ENCODE measurements at places on chromosomes 11 and 22. TPM values are rescaled to one million over a fixed set of nuclear protein-coding genes. Genes with fewer than 3 reads are reported as not detected.

- no peak for DNase-seq
These were observed 23.6 kb upstream of the UPB1 start for GRCh38 chr22:24471570-24471969.

- DNase-seq = no peak
These were observed 4.5 kb downstream of the TMPRSS4 start for GRCh38 chr11:118081241-118081958.

DNA sequence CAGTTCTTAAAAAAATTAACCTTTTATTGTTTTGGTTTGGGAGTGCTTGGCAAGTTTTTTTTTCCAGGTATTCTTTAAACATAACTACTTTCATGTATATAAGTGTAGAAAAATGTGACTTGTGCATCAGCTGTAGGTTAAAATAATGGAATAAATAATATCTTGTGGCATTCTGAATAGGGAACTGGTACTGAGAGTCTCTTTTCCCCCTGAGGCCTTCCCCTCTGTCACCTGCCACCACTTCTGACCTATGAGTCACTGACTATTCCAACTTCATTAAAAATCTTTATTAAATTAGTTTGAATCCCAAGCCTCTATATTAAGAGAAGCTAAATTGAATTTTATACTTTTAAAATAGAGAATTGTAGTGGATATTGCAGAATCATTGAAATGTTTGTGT is 805.7 kb downstream of the METTL15 start:
- DNase-seq = no peak

DNA sequence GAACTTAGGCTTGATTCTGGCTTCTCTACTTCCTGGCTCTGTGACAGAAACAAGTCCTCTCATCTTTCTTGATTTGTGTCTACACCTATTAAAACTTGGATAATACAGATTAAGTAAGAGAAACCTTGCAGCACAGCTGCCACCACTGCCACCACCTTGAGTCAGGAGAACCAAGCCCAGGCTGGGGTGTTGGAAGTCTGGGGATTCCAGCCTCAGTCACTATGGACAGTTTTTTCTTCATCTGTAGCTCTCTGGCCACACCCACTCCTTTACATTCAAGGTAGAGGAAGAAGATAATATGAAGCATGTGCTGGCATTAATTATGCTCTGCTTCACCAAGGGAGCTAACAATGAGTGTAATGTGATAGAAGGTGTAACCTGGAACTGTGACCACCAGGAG is 75.7 kb downstream of the RELT start:
- no peak for DNase-seq

DNA sequence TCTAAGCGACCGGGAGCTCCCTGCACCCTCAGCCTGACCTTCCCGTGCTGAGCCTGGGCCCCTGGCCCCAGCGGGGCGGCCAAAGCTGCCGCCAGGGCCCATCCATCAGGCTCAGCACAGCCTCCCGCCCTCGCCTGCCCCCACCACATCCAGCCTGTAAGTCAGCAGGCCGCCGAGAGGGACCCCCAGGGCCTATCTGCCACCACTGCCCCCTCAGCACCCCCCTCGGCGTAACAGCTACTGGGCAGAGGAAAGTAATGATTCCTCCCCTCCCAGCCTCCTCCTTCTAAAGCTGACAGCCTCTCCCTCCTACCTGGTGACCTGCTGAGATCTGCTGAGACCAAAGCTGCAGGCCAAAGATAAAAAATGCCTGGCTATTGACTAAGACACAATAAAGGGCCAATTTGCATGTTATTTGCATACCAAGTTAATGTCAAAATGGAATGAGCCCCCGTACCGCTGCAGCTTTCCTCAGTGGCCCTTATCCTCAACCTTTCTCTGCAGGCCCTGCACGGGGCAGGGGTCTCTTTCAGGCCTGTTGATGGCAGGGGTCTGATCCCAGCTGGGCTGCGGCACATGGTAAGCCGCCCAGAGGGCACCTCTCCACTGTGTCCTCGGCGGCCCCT is 51.6 kb downstream of the RPUSD4 start:
- no peak for DNase-seq

DNA sequence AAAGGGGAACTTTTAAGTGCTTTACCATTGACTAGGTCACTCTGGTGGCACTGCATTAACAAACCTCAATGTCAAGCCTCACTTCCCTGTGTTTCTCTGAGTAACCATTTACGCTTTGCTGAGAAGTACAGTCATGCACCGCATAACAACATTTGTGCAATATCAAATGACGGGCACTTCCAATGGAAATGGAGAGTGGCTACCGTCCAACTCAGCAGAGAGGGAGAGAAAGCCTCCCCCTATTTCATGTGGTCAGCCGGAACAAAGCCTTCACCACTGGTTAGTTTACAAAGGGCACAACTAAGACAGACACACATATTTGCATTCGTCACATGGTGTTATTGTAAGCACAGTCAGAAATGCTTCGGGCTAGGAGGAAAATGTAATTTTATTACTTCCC is 117.3 kb downstream of the RASSF10 start:
- DNase-seq = no peak

DNA sequence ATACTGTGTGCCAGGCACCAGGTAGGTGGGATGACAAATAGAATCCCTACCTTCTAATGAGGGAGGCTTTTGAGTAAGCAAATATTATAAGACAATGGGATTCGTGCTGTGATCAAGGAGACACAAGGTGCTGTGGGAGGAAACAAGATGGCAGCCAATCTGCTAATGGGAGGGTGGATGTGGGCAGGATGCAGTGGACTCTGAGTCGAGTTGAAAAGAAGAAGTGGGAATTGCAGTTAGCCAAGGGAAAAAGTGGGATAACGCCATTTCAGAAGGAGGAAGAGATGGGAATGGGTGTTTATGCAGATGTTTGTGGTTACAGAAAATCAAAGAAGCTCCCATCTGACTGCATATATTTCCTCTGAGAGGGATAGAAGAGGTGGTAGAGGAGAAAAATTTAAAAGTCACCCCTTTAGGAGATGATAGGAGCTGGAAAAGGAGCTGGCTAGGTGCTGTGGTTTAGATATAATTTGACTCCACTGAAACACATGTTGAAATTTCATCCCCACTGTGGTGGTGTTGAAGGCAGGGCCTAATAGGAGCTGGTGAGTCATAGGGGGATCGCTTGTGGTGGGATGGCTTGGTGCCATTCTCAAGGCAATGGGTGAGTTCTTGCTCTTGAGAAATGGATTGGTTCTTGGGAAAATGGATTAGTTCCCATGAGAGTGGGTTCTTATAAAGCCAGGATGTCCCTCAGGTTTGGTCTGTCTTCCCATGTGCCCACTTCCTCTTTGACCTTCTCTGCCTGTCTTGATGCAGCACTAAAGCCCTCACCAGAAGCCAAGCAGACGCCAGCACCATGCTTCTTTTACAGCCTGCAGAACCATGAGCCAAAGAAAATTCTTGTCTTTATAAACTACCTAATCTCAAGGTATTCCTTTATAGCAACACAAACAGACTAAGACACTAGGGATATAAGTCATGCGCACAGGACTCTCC is 30.0 kb upstream of the POU2AF1 start:
- DNase-seq = no peak

- no peak for DNase-seq
These were observed 22.8 kb downstream of the NPAT start for GRCh38 chr11:108199446-108200321.

DNA sequence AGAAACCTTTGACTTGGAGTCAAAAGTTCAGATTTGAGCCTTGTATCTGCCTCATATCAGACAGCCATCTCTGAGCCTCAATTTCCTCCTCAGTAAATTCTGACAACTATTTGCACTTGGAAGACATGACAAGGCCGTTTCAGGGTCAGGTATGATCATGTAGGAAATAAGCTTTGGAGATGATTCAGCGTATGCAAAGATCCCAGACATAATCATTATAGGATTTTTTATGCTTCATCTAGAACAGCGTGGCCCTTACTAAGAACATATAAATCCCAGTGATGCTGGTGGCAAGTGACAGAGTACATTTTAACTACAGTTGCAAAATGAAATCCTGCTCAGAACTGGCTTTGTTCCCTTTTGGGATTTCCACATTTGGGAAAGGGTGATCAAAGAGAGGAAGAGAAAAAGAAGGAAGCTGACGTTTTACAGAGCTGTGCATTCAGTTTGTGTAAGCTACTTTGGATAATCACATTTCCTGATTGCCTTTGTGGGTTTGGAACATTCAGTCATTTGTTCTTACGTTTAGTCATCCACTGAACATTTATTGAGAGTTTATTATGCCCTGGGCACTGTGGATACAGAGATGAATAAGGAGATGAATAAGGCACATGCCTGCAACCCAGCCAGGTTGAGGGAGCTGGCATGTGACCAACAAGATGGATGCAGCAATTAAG is 81.9 kb upstream of the HEPHL1 start:
- no peak for DNase-seq

DNA sequence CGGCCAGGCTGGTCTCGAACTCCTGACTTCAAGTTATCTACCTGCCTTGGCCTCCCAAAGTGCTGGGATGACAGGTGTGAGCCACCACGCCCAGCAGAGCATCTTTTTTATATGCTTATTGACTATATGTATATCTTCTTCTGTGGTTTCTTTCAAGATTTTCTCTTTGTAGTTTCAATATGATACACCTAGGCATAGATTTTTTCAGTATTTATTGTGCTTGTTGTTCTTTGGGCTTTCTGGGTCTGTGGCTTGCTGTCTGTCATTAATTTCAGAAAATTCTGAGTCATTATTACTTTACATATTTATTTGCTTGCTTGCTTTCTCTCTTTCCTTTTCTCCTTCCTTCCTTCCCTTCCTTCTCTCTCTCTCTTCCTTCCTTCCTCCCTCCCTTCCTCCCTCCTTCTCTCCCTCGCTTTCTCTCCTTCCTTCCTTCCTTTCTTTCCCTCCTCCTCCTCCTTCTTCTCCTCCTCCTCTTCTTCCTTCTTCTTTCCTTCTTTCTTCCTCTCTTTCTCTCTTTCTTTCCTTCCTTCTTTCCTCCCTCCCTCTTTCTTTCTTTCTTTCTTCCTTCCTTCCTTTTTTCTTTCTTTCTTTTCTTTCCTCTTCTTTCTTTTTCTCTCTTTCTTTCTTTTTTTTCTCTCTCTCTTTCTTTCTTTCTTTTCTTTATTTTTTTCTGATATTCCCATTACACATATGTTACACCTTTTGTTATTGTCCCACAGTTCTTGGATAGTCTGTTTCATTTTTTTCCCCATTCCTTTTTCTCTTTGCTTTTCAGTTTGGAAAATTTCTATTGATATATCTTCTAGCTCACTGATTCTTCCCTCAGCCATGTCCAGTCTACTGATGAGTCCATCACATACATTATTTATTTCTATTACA is 10.9 kb upstream of the DCHS1 start:
- DNase-seq = no peak

- DNase-seq = no peak
These were observed 17.8 kb downstream of the TMEM121B start for GRCh38 chr22:17103351-17103750.

- no peak for DNase-seq
These were observed 76.0 kb downstream of the FDX1 start for GRCh38 chr11:110505528-110506284.

- no peak for DNase-seq
These were observed 6.7 kb upstream of the CD6 start for GRCh38 chr11:60964801-60965200.

MAPK8IP2 gene
- total RNA-seq = 7.7 TPM

OVCH2 gene
- total RNA-seq = 0.33 TPM
